ENCODE measurements at places on chromosomes 2 and 18. TPM values are rescaled to one million over a fixed set of nuclear protein-coding genes. Genes with fewer than 3 reads are reported as not detected.

The MAL gene
- 101 TPM for total RNA-seq

DNA sequence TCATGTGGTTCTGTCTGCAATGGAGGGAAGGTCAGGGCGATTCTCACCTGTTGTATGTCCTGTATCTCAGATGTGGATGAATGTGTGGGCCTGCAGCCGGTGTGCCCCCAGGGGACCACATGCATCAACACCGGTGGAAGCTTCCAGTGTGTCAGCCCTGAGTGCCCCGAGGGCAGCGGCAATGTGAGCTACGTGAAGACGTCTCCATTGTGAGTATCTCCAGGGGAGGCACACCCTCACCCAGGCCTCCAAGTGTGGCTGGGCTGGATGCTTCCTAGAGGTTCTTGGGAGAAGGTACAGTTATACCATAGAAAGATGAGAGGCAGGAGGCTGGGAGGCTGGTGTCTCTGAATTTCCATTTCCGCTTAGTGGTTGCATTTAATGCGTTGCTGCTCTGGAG is 46.9 kb downstream of the FBLN7 start:
- peak overlapping the region; percentile 27 for H3K27ac ChIP-seq
- peaks cover 22% of the 10 kb centered on the region for H3K36me3 ChIP-seq
- DNase-seq: no peak
- no peaks in the 10 kb centered on the region for H3K27me3 ChIP-seq

DNA sequence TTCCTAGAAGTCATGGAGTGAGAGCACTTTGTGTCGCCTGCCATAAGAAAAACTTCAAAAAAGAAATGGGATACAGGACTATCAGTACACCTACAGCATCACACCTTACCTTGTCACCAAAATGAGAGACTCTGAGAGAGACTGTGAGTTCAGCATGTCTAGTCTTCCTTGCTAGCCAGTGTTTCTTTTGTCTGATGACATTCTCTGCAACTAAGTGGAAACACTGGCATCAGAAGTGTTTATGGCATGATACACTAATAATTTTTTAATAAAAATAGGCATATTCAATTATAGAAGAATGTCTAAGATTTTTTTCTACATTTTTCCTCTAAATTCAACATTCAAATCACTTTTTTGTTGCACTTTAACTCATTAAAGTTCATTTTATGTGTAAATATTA is 9.0 kb downstream of the RBM43 start:
- H3K27me3 ChIP-seq: no peaks in the 10 kb centered on the region
- H3K27ac ChIP-seq: no peak overlapping the region
- DNase-seq: no peak
- H3K4me1 ChIP-seq: no peaks in the 10 kb centered on the region

The CASP8 gene
- 175 TPM for total RNA-seq

- H3K27ac ChIP-seq: no peak overlapping the region
- H3K27me3 ChIP-seq: no peaks in the 10 kb centered on the region
These were observed 541.8 kb downstream of the NUP35 start for GRCh38 chr2:183666031-183666430.

- H3K27ac ChIP-seq: no peak overlapping the region
- DNase-seq: no peak
- H3K27me3 ChIP-seq: no peaks in the 10 kb centered on the region
- H3K4me3 ChIP-seq: no peak overlapping the region
- no peaks in the 10 kb centered on the region for H3K36me3 ChIP-seq
These were observed 1313.9 kb upstream of the SLC39A10 start for GRCh38 chr2:194343167-194343566.

GRCh38 chr2:63488118-63488713 is 100.1 kb downstream of the WDPCP start:
- H3K27ac ChIP-seq: no peak overlapping the region
- H3K27me3 ChIP-seq: no peaks in the 10 kb centered on the region
- H3K36me3 ChIP-seq: no peaks in the 10 kb centered on the region
- DNase-seq: no peak

DNA sequence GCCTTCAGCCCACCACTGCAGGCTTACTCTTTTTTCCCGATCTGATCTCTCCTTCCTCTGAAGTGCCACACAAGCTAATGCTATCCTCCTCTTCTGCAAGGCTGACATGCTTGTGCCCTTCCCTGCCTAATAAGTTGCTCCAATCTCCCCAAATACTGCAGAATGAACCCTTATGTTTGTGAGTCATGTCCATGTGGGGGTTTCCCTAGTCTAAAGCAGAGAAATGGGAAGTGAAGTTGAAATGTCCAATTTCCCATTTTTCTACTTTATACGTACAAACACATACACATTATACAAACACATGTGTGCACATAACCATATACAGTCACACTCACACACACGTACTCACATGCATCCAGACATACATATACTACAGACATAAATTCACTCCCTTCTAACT is 288.1 kb upstream of the CELF4 start:
- no peak for DNase-seq
- H3K27ac ChIP-seq: no peak overlapping the region
- no peaks in the 10 kb centered on the region for H3K4me1 ChIP-seq

DNA sequence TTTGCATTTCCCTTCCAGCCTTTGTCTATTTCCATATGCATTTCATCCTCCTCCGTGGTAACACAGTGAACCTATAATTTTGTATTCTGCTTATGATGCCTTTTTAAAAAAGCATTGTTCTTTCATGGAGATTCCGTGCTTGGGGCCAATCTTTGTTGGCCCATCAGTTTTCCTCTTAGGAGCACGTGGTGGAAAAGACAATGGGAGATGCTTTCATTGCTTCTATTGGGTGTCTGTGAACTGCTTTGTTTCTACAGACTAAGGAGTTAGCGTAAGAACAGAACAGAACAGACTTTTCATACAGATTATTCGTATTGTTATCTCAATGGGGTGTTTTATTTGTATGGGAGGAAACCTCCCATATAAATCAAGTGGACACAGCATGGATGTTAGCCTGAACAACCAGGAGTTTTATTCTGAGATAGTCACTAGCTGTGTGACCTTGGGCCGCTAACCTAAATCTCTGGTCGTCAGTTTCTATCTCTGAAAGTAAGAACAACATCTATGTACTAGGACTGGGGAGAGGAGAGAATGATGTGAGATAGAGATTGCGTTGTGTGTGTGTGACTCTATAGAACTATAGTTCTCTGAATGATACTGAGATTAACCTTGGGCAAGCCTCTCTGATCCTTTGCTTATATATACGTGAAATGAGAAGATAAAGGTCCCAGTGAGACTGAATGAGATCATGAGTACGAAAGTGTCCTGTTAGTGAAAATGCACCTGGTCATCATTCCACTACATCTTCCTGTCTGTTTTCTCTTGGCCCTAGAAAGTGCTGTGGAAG is 22.9 kb upstream of the YWHAQ start:
- no peak overlapping the region for H3K27ac ChIP-seq
- H3K4me3 ChIP-seq: no peak overlapping the region
- no peaks in the 10 kb centered on the region for H3K36me3 ChIP-seq
- no peak for DNase-seq
- peaks cover 39% of the 10 kb centered on the region for H3K4me1 ChIP-seq

The NT5DC4 gene
- total RNA-seq: not detected

The COBLL1 gene
- 0.53 TPM for total RNA-seq

DNA sequence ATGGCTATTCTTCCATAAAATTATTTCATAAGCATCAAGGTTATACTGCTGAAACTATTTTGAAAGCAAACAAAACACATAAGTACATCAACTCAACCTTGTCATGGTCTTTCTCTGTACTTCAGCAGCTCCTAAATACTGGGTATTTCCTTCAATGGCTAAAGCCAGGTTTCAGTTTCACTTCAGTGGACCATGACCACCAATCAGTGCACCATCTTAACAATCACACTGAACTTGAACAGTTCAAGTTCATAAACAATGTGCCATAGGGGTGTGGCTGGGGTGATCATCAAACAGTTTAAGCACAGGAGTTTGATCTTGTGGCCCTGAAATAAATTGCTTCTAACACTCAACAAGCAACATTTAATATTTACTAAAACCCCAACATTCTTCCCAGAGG is 124.1 kb upstream of the FIGN start:
- no peak overlapping the region for H3K27ac ChIP-seq
- DNase-seq: no peak
- H3K27me3 ChIP-seq: no peaks in the 10 kb centered on the region

GRCh38 chr2:46136481-46136880 is 160.7 kb upstream of the EPAS1 start:
- no peak for DNase-seq
- H3K4me3 ChIP-seq: no peak overlapping the region
- H3K27me3 ChIP-seq: no peaks in the 10 kb centered on the region
- H3K4me1 ChIP-seq: no peaks in the 10 kb centered on the region
- no peaks in the 10 kb centered on the region for H3K36me3 ChIP-seq
- no peak overlapping the region for H3K27ac ChIP-seq

The LONRF2 gene
- total RNA-seq: 0.06 TPM

DNA sequence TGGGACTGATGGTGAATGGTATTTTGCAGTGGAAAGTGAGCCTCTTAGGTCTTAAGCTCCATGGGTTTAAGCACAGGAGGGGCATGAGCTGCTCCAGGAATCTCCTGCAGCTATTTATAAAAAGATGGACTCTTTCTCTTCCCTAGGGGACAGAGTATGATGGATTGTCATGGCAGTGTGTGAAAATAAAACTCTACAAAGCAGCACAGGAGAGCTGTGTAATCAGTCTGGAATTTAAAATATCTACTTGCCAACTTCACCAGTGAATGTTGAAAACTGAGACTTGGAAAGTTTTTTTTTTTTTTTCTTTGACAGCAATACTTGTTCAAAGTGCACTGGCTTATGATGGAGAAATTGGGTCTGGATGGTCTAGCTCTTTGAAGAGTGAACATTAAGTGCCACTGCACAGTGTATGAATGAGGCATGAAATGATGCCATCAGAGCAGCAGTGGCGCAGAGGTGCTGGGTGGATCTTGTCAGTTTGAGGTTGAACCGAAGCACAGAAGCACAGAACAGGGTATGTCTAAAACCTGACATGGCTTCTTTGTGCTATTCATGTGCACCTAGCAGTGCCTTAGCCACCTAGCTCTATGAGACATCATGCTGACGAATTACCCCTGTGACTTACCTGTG is 245.4 kb downstream of the PTPRM start:
- no peak for DNase-seq
- H3K27ac ChIP-seq: no peak overlapping the region
- H3K4me1 ChIP-seq: no peaks in the 10 kb centered on the region
- no peaks in the 10 kb centered on the region for H3K36me3 ChIP-seq

The ZSWIM2 gene
- not detected for total RNA-seq

GRCh38 chr2:159573846-159574606 is 42.3 kb downstream of the BAZ2B start:
- no peaks in the 10 kb centered on the region for H3K4me1 ChIP-seq
- H3K4me3 ChIP-seq: no peak overlapping the region
- H3K27ac ChIP-seq: no peak overlapping the region
- no peaks in the 10 kb centered on the region for H3K36me3 ChIP-seq
- DNase-seq: no peak
- H3K27me3 ChIP-seq: no peaks in the 10 kb centered on the region

- DNase-seq: no peak
- H3K4me3 ChIP-seq: no peak overlapping the region
- no peaks in the 10 kb centered on the region for H3K27me3 ChIP-seq
These were observed 251.7 kb downstream of the TRIB2 start for GRCh38 chr2:12968399-12968798.

- no peak for DNase-seq
- H3K27ac ChIP-seq: no peak overlapping the region
- no peak overlapping the region for H3K4me3 ChIP-seq
These were observed 2.1 kb downstream of the MDH1 start for GRCh38 chr2:63590626-63591408.

- no peak overlapping the region for H3K27ac ChIP-seq
- no peak for DNase-seq
- peaks cover 19% of the 10 kb centered on the region for H3K4me1 ChIP-seq
- no peak overlapping the region for H3K4me3 ChIP-seq
- H3K36me3 ChIP-seq: no peaks in the 10 kb centered on the region
- H3K27me3 ChIP-seq: no peaks in the 10 kb centered on the region
These were observed 32.0 kb upstream of the HAAO start for GRCh38 chr2:42824454-42824807.

DNA sequence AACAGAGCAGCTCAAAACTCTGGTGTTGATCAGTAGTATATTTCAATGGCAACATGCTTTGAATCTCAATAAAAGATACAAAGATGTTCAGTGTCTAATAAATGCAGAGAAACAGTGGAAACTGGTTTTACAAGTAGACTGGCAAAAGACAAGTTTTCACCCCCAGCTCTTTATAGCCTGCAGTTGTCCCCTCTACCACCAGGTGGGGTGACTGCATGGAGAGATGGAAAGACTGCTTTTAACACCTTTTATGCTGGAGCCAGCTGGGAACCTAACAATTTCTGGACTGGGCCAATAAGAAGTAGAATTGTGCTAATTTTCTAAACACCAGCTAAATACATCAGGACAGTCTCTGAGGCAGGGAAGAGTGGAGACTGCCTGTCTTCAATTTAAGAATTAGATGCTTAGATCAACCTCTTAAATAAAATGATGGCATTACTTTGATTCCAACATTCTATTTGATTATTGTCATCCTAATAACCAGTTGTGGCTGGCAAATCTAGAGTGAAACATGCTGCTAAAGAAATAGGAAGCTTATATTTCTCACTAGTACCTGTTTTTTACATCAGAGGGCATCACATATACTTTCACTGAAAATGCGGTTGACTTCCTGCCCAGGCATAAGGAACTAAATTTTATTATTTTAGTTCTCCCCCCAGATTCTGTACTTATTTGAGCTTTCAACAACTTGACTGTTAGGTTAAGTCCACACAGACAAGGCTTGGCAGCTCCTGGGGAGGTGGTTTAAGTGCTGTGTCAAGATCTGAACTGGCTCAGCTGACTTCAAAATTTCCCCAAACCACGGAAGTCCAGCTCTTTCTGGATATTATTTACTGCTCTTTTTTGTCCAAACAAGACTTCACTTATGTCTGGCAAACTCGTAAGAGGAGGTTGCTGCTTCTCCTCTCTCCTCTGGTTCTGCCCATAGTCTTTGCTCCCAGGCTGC is 140.5 kb downstream of the TPGS2 start:
- H3K4me3 ChIP-seq: no peak overlapping the region
- H3K27ac ChIP-seq: no peak overlapping the region
- peak; percentile 16 for DNase-seq
- H3K36me3 ChIP-seq: no peaks in the 10 kb centered on the region

GRCh38 chr2:73295751-73296400 is 2.5 kb upstream of the EGR4 start:
- H3K4me1 ChIP-seq: peaks cover 30% of the 10 kb centered on the region
- no peak for DNase-seq
- H3K27ac ChIP-seq: no peak overlapping the region
- H3K4me3 ChIP-seq: no peak overlapping the region

The CACNB4 gene
- total RNA-seq: 0.20 TPM

GRCh38 chr2:99609851-99610381 is 120.1 kb upstream of the REV1 start:
- H3K27me3 ChIP-seq: no peaks in the 10 kb centered on the region
- no peaks in the 10 kb centered on the region for H3K4me1 ChIP-seq
- H3K4me3 ChIP-seq: no peak overlapping the region
- H3K27ac ChIP-seq: no peak overlapping the region
- no peaks in the 10 kb centered on the region for H3K36me3 ChIP-seq

The PSMA8 gene
- total RNA-seq: not detected

DNA sequence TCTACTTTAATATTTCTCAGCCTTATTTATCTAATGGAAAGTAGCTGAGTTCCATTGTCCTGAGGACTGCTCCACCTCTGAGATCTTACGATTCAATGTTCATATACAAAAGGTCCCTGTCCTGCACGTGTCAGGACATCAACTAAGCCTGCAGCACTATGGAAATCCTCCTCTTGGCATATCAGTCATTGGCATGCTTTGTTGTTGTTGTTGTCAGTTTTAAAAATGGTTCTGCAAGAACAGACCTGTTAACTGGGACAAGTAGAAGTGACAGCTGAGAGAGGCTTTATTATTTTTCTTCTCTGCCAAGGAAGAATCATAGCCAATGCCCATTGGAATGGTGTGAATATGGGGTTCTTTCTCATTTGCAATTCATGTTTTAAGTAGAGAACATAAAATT is 450.1 kb upstream of the PKDCC start:
- H3K4me3 ChIP-seq: no peak overlapping the region
- H3K4me1 ChIP-seq: no peaks in the 10 kb centered on the region
- no peaks in the 10 kb centered on the region for H3K36me3 ChIP-seq
- DNase-seq: no peak
- H3K27me3 ChIP-seq: no peaks in the 10 kb centered on the region
- no peak overlapping the region for H3K27ac ChIP-seq
